ENCODE measurements at places on chromosomes 1 and 21. TPM values are rescaled to one million over a fixed set of nuclear protein-coding genes. Genes with fewer than 3 reads are reported as not detected.

Gene FCGR1A
- polyA plus RNA-seq: not detected

- no peak for DNase-seq
These were observed 22.1 kb upstream of the IGSF21 start for GRCh38 chr1:18085387-18086074.

Gene PHTF1
- 8.7 TPM for polyA plus RNA-seq

Gene SERTAD4
- polyA plus RNA-seq: not detected

- no peak for DNase-seq
These were observed 3.3 kb downstream of the SOX13 start for GRCh38 chr1:204075890-204076846.

Gene FMO4
- 7.1 TPM for polyA plus RNA-seq

GRCh38 chr1:15337656-15338402 is 71.9 kb upstream of the EFHD2 start:
- DNase-seq: no peak

DNA sequence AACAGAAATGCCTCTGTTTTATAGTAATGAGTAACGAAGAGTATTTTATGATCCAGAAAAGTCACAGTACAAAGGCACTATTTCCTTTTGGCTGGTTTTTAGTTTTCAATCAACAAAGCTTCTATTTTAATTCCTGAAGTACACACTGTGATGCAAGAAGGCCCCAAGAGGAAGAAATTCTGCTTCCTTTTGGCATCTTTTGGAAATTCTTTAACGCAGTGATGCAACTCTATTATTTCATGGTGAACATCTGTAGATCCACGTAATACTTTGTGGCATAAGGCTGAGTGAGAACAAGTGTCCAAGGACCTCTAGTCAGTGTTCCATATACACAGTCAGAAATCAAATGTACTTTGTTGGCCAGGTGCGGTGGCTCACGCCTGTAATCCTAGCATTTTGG is 137.5 kb downstream of the TGFB2 start:
- DNase-seq: no peak

DNA sequence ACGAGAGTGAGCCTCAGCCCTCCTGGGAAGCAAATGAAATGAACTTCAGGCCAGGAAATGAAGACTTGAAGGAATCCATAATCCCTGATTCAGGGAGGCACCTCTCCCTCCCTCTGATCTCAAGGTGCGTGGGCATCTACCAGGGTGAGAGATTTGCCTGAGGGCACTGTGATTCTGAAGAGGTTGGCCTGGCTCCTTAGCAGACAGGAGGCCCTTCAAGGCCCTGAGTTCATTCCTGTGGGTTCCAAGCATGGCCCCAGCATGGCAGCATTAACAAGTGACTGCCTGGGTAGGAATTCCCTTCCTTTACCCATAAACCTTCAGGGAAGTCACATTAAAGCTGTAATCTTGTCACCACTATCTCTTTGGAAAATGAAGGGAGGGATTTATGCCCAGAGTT is 29.8 kb upstream of the IFNGR2 start:
- no peak for DNase-seq

DNA sequence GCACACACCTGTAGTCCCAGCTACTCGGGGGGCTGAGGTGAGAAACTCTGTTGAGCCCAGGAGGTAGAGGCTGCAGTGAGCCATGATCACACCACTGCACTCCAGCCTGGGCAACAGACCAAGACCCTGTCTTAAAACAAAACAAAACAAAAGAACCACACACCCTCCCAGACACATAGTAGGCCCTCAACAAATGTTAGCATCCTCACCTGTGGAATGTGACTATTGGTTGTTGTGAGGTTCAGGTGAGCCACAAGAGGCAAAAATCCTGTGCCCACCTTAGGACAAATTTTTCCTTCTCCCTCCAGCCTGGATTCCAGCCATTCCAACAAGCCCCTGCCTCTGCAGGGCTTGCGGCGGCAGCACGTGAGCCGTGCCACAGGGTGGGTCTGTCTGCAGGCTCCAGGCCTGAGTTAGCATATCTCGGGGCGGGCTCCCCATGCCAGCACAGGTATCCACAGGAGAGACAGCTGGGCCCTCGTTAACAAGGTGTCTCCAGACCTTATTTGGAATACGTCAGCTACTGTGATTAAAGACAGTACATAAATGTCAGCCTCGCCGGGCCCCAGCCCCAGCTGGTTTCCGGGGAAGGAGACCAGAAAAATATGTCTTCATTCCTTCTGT is 17.4 kb downstream of the C1QB start:
- DNase-seq: no peak

GRCh38 chr1:18922319-18922726 is 20.0 kb upstream of the ALDH4A1 start:
- no peak for DNase-seq

Gene FCRL3
- 322 TPM for polyA plus RNA-seq

DNA sequence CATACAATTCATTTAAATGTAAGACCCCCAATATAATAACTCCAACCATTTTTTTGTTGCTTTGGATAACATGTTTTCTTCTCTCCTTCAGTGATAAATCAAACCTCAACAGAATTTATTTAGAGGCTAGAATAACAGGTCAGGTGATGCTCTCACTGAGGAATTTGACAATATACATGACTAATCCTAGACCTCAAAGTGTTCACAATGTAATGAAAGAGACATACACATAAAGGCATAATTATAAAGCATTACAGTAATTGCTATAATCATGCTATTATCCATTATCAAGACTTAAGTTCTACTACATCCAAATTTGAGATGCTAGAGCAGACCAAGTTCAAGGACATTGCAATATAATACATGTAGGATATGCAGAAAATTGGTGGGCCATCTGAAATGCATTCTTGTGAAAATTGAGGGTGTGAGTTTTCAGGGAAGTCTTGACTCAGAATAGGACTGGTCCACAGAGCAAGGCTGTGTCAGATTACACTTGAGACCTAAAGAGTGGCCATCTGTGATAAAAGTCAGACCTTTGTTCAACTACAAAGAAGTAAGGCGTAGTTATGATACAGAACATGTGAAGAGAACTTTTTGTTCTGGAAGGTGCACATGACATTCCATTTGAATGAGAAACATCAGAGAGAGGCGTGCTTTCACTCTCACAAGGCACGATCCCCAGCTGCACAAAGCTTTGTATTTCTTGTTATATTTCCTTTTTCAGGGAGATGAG is 45.5 kb downstream of the UTP25 start:
- no peak for DNase-seq

Gene GSTM2
- polyA plus RNA-seq: 14.5 TPM

DNA sequence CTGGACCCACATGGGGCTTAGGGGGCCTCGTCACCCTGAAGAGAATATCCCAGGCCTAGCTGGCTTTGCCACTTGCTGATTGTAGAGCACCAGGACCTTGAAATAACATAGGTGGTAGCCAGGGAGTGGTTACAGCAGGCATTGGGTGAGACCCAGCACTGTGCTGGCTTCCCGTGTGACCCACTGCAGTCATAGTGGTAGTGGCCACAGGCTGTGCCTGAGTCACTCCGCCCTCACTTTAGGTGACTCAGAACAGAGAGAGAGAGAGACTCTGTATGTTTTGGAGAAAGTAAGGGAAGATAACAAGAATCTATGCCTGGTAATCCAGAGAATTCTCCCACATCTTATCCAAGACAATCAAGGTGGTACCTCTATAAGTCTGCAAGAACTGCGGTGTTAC is 98.7 kb upstream of the LHX8 start:
- no peak for DNase-seq

Gene CLCA1
- not detected for polyA plus RNA-seq

GRCh38 chr1:197235355-197235754 is 32.7 kb upstream of the CRB1 start:
- DNase-seq: no peak

DNA sequence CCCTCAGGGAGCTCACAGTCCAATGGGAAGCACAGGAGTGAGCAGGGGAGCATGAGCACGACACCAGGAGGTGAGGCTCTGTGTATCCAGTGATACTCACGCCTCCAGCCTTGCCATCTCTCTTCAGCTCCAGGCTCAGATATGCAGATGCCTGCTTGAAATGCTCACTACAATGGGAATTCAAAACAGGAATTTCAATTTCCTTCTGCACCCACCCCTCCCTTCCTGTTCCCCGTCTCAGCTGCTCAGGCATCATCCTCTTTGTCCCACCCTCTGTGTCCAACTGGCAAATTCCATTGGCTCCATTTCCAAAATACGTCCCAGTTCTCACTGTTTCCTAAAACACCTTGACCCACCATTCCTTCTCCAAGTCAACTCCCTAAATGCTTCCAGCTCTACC is 58.9 kb downstream of the FBXO2 start:
- no peak for DNase-seq

GRCh38 chr1:153057375-153057774 is at the start of gene SPRR2A:
SPRR2A (minus strand) TSS chr1:153057512; CDS start chr1:153056735, 777 bp downstream.
- no peak for DNase-seq

DNA sequence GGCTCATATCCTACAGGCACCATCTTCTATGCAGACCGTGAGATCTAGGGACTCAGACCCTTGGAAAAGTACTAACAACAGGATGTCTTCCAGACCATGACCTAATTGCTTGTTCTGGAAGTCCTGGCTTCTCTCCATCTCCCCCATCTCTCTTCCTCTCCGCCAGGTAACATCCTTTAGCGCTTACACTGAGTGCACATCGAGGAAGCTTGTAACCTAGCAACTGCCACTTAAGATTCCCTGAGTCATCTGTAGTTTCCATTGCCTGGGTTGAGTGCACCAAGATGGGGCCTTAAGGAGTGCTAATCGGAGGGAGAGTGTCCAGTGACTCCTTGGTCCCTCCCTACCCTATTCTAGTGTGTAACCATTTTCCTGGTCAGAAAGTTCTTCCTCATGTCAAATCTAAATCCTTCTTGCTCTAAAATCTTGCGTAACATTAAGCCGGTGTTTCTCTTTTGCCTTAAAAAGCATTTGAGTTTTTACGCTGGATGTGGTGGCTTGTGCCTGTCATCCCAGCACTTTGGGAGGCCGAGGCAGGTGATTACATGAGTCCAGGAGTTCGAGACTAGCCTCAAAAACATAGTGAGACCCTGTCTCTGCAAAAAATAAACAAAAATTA is 9.7 kb downstream of the KLHDC8A start:
- DNase-seq: no peak

DNA sequence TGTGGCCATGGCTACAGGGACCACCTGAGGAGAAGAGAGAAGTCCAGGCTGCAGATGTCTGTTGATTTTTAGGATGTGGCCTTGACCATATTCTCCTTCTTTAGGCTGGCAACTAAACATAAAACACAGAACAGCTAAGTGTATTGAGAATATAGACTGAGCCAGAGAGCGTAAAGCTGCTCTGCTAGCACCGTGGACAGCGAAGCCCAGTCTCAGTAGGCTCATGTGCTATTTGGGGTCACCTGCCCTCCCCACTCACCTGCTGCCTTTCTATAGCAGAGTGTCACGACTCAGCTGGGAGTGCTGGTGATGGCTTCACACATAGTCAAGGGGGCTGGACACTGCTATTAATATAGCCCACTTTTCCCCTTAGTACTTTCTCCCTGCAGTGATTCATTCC is 278.5 kb downstream of the KCNH1 start:
- DNase-seq: no peak

Gene GBP1
- polyA plus RNA-seq: 4.2 TPM

GRCh38 chr1:7596126-7596965 is 174.8 kb upstream of the VAMP3 start:
- DNase-seq: no peak

Gene ATP1A2
- not detected for polyA plus RNA-seq

GRCh38 chr1:184388319-184388889 is 1.6 kb downstream of the C1orf21 start:
- DNase-seq: no peak

GRCh38 chr21:42653231-42654061 is at the start of gene PDE9A:
PDE9A (plus strand) TSS chr21:42653621; CDS start chr21:42653815, 194 bp downstream.
- no peak for DNase-seq

- DNase-seq: no peak
These were observed 31.2 kb downstream of the IFNAR1 start for GRCh38 chr21:33355996-33356395.

- DNase-seq: no peak
These were observed 14.3 kb downstream of the TTLL10 start for GRCh38 chr1:1187938-1188337.

DNA sequence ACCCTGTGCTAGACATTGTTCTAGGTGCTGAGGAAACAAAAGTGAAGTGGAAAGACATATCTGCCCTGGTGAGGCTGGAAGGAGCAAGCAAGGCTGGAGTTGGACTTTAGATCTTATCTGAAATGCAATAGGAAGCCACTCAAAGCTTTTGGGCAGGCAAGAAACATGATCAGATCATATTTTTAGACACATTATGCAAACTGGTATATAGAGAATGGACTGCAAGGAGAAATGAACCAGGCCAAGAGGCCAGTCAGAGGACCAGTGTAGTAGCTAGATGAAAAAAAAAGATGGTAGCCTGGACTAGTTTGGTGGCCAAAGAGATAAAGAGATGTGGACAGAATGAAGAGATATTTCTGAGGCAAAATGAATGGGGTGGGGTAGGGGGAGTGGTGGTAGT is 46.3 kb downstream of the CCN1 start:
- no peak for DNase-seq

- DNase-seq: peak; percentile 37
These were observed 6.8 kb downstream of the RGS8 start for GRCh38 chr1:182677397-182678098.

Gene DMBX1
- not detected for polyA plus RNA-seq

DNA sequence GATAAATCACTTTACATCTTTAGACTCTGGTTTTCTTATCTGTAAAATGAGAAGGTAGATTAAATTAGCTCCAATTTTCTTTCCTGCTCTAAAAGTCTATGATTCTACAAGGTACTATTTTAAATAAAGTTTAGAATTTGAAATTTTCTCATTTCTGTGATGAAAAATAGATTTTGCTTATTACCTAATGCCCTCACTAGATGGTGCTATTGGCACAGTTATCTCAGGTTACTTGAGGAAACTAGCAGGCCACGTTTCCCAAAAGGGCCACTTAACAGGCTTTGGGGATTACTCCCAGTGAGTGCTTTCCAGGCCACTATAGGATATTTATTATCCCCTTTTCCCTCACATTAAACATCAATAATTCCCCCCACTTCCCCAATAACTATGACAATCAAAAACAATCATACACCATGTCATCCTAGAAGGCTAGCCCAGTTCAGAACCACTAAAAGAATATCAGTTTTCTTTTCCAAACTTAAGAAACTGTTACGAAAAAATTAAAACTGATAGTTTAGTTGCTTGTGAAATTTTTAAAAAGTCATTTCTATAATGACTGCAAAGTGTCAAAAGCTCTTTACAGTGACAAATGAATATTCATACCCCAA is 30.6 kb downstream of the OMA1 start:
- DNase-seq: peak; percentile 40

DNA sequence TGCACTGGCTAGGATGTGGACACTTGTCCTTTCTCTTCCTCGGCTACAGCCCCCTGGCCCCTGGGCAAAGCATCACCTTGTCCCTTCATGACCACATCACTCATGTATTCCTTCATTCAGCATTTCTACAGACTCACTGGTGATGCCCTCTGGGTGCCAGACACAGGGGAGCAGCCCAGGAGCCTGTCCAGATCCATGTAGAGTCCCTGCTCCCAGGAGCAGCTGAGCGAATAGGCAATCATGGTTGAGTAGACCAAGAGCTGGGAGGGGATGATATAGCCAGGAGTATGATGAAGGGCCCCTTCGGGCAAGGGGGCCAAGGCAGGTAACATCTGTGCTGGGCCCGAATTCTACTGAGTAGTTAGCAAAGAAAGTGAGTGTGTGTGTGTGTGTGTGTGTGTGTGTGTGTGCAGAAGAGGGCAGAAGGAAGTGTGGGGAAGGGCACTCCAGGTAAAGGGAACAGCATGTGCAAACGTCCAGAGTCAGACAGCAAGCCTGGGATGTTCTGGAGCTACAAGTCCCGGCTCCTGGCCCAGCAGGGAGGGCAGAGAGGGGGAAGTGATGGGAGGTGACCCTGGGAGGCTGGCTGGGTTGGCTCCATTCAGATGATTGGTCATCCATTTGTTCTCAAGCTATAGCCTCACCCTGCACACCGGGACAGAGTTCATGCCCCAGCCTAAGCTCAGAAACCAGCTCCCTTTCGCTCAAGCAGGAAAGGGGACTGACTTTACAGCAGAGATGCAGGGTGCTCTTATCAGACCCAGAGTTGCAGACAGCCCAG is 21.0 kb upstream of the PIK3CD start:
- peak; percentile 28 for DNase-seq

Measured in naive B cell (primary cell).